ENCODE measurements at places on chromosomes 5 and 9. TPM values are rescaled to one million over a fixed set of nuclear protein-coding genes. Genes with fewer than 3 reads are reported as not detected.

DNA sequence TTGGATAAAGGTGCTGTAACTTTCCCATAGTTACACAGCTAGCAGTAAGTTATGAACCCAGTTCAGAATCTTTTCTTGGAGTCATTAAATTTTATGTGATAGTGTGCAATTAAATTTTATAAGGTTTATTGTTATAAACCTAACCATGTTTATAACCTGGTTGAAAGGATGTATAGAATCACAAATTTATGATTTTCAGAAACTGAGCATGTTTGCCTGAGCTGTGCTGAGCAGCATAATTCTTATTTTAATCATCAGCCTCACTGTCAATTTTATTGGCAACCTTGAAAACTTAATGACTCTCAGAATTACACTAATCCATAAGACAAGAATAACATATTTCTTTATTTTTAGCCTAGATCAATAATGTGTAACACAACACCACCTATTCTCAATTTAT, 46.9 kb downstream of the ADAMTS19 start:
- H3K4me3 ChIP-seq: no peak overlapping the region
- H3K36me3 ChIP-seq: no peaks in the 10 kb centered on the region
- H3K27ac ChIP-seq: no peak overlapping the region
- H3K27me3 ChIP-seq: no peaks in the 10 kb centered on the region

- peaks cover 2% of the 10 kb centered on the region for H3K36me3 ChIP-seq
- H3K4me1 ChIP-seq: peaks cover 18% of the 10 kb centered on the region
- no peak for DNase-seq
- no peak overlapping the region for H3K4me3 ChIP-seq
- H3K27me3 ChIP-seq: no peaks in the 10 kb centered on the region
Observed at GRCh38 chr5:68251804-68252522, 36.4 kb downstream of the PIK3R1 start.

- H3K27ac ChIP-seq: no peak overlapping the region
- H3K4me1 ChIP-seq: no peaks in the 10 kb centered on the region
- DNase-seq: no peak
Observed at GRCh38 chr5:62167561-62168057, 138.4 kb upstream of the KIF2A start.

DNA sequence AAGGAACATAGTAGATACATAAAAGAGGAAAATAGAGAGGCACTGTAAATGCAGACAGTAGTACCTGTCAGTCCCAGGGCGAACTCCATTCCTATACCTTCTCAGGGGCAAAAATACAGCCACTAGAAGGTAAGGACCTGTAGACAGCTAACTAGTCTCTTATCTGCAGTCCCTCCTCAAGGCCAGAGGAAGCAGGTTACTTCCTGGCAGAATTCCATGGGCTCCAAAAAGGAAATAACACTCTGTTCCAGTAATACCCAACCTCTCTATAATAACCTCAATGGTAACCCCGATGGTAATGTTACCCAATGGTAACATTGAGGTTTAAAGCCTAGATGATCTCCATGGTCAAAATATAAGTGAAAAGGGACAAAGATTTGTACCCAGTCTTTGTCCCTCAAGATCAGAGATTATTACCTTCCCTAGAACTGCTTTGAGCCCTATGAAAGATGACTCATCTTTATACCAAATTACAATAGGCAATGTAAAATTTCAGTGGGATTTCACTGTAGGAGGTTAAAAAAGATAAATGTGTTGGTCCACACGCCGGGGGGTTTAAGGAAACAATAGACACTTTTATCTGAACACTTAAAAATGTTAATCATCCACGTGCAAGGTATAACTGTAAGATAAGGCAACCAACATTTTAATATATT, 113.0 kb downstream of the DENND1A start:
- H3K27me3 ChIP-seq: 0 out of 2 replicates have a peak, but pooled peaks cover 2% of the 10 kb centered on the region
- H3K27ac ChIP-seq: no peak overlapping the region
- H3K36me3 ChIP-seq: no peaks in the 10 kb centered on the region

GRCh38 chr5:136006164-136006563, 22.6 kb upstream of the TGFBI start:
- no peaks in the 10 kb centered on the region for H3K27me3 ChIP-seq
- no peaks in the 10 kb centered on the region for H3K36me3 ChIP-seq
- H3K4me1 ChIP-seq: peaks cover 57% of the 10 kb centered on the region
- peak; percentile 54 for DNase-seq
- no peak overlapping the region for H3K4me3 ChIP-seq

GRCh38 chr9:19641046-19641445, 147.8 kb downstream of the SLC24A2 start:
- no peaks in the 10 kb centered on the region for H3K4me1 ChIP-seq
- H3K27me3 ChIP-seq: no peaks in the 10 kb centered on the region
- no peak for DNase-seq
- H3K36me3 ChIP-seq: no peaks in the 10 kb centered on the region

DNA sequence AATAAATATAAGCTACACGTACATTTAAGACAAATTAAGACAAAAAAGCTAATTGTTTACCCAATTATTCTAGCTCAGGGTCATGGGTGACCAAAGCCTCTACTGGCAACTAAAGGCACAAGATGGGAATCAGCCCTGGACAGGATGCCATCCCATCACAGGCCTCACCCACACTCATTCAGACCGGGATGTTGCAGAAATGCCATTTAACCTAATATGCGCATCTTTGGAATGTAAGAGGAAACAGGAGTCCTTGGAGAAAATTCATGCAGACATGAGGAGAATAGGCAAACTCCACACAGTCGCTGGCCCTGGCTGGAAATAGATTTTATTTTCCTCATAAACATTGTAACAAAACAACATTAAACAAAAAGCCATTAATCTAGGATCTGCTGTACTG, 2003.8 kb upstream of the CDH9 start:
- DNase-seq: no peak
- no peak overlapping the region for H3K27ac ChIP-seq
- no peaks in the 10 kb centered on the region for H3K4me1 ChIP-seq
- H3K4me3 ChIP-seq: no peak overlapping the region
- H3K36me3 ChIP-seq: no peaks in the 10 kb centered on the region

GRCh38 chr5:52743970-52744369, 43.7 kb upstream of the ITGA1 start:
- no peaks in the 10 kb centered on the region for H3K36me3 ChIP-seq
- H3K27ac ChIP-seq: no peak overlapping the region
- no peak for DNase-seq

GRCh38 chr9:97545486-97545885, 44.0 kb downstream of the TMOD1 start:
- H3K4me1 ChIP-seq: no peaks in the 10 kb centered on the region
- no peaks in the 10 kb centered on the region for H3K36me3 ChIP-seq
- H3K4me3 ChIP-seq: no peak overlapping the region
- H3K27ac ChIP-seq: no peak overlapping the region

DNA sequence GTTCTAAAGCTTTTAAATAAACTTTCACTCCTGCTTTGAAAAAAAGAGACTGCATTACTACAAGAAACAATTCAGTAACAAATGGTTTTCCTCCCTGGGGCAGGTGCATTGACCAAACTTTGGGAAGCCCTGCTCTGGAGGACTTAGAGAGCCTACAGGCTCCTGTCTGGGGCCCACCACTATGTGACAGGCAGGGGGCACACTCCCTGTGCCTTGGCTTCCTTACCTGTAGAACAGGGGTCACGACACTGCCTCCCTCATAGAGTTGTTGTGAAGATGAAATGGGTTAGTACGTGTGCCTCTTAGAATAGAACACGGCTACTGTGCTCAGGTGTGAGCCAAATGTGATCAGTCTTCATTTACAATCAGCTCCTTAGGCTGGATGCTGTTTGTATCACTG, 130.1 kb downstream of the GPBP1 start:
- no peaks in the 10 kb centered on the region for H3K27me3 ChIP-seq
- H3K4me1 ChIP-seq: peaks cover 18% of the 10 kb centered on the region
- no peaks in the 10 kb centered on the region for H3K36me3 ChIP-seq
- H3K4me3 ChIP-seq: no peak overlapping the region
- H3K27ac ChIP-seq: no peak overlapping the region

- H3K27ac ChIP-seq: no peak overlapping the region
- no peak overlapping the region for H3K4me3 ChIP-seq
- no peaks in the 10 kb centered on the region for H3K36me3 ChIP-seq
- no peak for DNase-seq
- no peaks in the 10 kb centered on the region for H3K27me3 ChIP-seq
Observed at GRCh38 chr9:18040327-18040726, 433.6 kb upstream of the ADAMTSL1 start.

DNA sequence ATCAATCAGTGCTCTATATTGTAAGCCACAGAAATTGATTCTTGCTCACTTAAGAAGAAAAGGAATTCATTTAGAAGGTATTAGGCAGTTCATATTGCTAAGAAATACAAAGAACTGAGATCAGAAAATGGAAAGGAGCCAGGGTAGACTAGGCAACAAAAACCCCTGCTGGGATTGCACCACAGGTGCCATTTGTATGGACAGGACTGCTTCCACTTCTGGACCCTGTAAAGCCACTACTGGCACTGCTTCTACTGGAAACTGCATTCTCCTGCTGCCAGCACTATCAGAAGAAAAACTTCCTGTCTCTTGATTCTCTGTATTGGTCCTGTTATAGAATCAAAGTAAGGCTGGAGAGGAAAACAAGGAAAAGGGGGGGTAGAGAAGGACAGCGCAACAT, 45.9 kb downstream of the CERT1 start:
- H3K27me3 ChIP-seq: no peaks in the 10 kb centered on the region
- H3K36me3 ChIP-seq: no peaks in the 10 kb centered on the region
- H3K27ac ChIP-seq: no peak overlapping the region
- 0 out of 2 replicates have a peak, but pooled peaks cover 6% of the 10 kb centered on the region for H3K4me1 ChIP-seq
- no peak overlapping the region for H3K4me3 ChIP-seq
- DNase-seq: no peak

DNA sequence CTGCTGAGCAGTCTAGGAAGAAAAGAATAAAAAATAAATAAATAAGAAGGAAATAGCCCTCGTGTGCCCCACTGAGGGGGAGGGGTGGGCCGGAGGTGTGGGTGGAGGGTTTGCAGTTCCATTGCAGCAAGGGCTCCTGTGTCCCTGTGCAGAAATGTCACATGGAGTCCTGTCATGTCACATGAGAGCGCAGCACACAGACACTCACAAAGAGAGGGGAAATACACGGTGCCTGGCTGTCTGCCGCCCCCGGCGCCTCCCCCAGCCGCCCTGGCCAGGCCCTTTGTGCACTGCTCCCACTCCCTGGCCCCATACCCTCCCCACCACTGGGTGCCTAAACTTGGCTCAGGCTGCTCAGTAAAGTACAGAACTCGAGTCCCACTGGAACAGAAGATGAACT, 55.6 kb upstream of the SPTLC1 start:
- no peak for DNase-seq
- no peaks in the 10 kb centered on the region for H3K36me3 ChIP-seq
- H3K4me3 ChIP-seq: no peak overlapping the region

- H3K27ac ChIP-seq: no peak overlapping the region
- no peaks in the 10 kb centered on the region for H3K27me3 ChIP-seq
- peak; percentile 79 for DNase-seq
- no peak overlapping the region for H3K4me3 ChIP-seq
Observed at GRCh38 chr5:17203329-17204132, 13.9 kb upstream of the BASP1 start.

DNA sequence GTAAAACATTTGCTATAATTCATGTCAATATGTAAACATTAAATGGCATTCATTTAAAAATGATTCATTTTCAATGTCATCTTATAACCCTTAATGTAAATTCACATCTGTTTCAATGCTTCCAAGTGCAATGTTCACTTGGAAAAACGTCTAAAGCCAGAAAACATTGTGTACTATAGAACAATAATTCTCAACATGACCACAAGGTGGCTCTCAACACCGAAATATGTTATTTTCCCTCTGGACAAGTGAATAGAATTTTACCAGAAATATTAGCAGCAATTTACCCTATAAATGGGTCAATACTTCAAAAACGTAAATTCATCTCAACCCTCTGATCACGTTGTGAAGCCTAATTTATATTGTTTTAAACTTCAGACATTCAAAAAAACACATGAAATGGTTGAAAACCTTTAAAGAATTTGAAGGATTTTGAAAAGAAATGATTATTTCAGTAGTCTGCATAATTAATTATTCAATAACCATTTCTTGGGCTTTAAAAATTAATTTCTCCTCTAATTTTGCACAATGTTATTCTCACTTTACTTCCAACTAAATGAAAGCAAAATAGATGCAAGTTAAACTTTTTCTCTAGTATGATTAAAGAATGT, 11.0 kb downstream of the CDH10 start:
- no peak for DNase-seq
- no peaks in the 10 kb centered on the region for H3K4me1 ChIP-seq
- no peak overlapping the region for H3K27ac ChIP-seq

DNA sequence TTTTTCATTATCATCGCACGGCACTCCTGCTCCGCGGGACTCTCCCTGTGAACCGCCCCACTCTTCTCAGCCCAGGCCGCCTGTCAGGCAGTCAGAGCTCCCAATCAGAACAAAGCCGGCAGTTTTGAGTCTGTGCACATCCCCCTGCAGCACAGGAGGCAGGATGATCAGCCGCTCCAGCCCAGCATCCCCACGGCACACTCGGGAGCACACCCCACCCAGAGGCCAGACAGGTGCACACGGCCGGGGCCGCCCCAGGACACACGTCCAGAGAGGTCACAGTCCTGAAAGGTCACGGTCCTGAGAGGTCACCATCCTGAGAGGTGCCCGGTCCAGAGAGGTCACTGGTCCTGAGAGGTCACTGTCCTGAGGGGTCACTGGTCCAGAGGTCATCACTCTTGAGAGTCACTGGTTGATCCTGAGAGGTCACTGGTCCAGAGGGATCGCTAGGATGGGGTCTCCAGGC, 8.4 kb downstream of the TPPP start:
- peaks cover 11% of the 10 kb centered on the region for H3K27me3 ChIP-seq
- H3K36me3 ChIP-seq: no peaks in the 10 kb centered on the region
- no peak overlapping the region for H3K27ac ChIP-seq
- DNase-seq: no peak
- H3K4me3 ChIP-seq: no peak overlapping the region

DNA sequence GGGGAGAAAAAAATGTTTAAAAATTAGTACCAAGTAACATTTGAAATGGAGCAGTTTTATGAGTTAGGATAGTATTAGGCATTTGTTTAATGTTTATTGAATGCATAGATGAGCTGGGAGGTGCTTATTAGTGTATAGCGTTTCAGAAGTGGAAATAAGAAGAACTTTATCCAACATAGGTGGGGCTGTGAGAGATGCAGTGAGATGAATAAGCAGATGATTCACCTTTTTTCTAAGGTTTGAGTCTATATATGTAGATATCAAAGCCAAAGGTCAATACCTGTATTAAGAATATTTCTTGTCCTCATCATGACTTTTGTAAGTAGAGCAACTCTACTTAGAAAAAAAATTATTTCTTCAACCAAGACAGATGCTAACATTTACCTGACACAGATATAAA, 54.6 kb upstream of the POU4F3 start:
- no peak overlapping the region for H3K4me3 ChIP-seq
- H3K27ac ChIP-seq: peak overlapping the region; percentile 57
- H3K27me3 ChIP-seq: no peaks in the 10 kb centered on the region
- H3K36me3 ChIP-seq: peaks cover 31% of the 10 kb centered on the region
- peaks cover 22% of the 10 kb centered on the region for H3K4me1 ChIP-seq

The PIGO gene
- total RNA-seq: 7.1 TPM

The PRDM9 gene
- not detected for total RNA-seq

The GGTA1 gene
- total RNA-seq: not detected

The WDR38 gene
- total RNA-seq: not detected

The ACTBL2 gene
- not detected for total RNA-seq

The PCDHGA10 gene
- 1.2 TPM for total RNA-seq
